ENCODE measurements at places on chromosomes 1 and 21.

GRCh38 chr1:212771341-212771740 lies 20.2 kb downstream of the NSL1 start:
- no peak for DNase-seq

DNA sequence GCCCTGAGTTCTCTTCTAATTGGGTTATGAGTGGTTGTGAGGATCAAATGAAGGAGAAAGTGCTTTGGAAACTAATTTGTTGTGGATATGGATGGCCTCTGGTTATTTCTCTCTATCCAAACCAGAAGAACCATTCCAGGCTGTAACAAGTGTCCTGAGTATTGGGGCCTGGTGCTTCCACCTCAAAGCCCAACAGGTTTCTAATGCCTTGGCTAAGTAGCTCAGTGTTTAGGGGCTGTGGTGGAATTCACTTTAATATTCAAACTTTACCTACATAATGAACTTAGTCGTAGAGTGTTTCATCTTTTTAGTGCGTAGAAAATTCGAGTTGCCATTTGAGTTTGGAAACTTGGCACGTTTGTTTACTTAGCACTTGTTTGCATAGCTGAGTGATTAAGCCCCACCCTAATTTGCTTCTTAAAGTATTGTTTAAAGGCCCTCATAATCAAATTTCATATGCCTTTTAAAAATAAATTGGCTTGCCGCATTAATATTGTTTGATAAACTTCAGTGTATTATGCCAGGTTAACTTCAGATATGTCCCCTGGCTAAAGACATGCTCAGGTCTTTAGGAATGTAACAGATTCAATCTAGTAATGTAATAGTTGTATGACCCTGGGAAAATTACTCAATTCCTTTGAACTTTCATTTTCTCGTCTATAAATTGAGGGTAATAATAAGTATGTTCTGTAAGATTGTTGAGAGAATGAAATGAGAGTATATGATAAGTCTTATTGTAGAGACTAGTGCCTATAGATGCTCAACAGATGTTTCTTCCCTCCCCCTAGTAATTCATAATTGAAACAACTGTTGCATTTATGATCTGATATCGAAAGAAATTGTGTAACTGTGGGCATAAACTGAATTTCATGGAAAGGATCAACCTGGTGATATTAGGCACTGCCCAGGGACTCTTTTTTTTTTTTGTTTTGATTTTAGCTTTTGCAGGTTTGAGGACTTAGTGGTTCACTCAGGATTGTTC lies 1.6 kb downstream of the AGO4 start:
- no peak for DNase-seq

DNA sequence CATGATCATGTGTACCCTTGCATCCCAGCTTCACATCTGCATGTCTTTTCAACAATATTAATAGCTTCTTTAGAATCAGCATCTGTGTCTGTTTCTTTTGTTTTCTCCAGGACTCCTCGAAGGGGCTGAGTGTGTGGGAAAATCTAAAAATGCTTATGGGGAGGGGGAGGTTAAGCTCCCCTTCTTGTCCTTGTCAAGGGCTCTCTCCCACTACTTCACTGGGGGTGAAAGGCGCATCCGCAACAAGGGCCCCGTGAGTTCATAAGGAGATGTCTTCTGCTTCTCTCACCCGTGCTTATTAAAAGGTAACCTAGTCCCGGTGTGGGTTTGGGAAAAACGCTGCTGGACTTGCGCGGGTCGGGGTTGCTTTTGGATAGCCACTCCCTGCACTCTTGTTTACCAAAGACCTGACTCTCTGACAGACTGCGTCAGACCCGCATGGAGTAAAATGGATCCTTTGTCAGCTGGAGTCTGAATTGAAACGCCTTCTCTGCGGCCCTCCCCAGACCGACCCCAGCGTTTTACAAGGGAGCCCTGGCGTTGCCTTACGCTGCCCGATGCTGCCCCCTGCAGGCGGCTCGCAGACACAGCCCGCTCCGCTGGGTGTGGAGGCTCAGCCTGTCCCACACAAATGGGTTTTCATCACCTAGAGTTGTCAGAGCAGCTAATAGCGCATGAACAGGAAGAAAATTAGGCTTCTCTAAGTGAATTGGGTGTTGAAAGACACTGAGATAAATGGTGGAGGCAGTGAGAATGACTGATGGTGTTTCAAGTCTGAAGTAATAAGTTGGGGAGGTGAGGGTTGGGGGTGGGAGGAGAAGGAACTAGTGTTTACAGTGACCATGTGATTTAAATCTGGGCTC lies 53.8 kb downstream of the IER5 start:
- peak; percentile 78 for DNase-seq

DNA sequence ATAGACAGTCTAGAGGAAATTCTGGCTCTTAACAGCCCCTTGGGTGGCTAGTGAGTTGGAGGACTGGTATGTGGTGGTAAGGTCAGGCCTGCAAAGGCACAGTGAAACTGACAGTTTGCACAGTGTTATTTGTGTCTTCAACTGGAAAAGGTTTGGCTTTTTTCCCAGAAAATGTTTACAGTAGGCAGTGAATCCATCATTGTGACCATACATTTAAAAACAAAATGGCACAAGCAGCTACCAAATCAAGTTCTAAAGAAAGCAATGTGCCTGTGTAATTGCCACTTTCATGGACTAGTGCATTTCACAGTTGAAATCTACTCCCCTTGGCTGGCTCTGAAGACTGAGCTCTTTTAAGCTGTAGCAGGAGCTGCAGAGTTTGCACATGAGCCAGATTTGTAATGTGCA lies 24.8 kb downstream of the ATPAF1 start:
- no peak for DNase-seq

GRCh38 chr1:58577654-58578030 lies 590 bp upstream of the TACSTD2 start:
- no peak for DNase-seq

DNA sequence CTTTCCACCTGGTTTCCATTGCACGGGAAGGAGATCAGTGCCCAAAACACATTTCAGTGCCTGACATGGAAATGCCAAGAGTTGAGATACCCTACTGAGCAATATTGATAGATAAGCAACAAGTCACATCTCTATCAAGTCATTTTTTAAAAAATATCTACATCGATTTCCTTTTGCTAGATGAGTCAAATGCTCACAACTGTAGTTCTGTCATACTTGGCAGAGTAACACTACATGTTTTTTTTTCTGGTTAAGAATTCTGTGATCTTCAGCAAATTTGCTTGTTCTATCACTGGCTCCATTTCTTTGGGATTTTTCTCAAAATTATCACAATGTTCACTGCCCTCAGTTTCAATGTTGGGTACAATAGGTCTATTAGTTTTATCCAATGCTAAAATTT lies 145.4 kb downstream of the ZC3H11B start:
- DNase-seq: no peak

DNA sequence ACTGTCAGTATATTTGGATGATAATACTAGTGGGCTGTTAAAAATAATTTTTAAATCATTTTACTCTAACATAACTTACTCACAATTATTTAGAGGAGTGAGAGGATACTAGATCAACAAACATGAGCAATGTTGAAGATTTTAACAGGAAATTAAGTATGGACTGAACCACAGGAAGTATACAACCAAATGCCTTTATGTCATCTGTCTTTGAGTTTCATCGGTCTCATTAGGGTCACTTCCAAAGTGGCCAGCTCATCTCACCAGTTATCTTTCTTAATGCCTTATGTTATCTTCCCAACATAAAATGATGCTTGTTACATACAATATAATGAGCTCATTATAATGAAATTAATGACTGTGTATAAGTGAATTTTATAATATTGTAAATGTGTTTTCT lies 1.5 kb upstream of the RGS1 start:
- no peak for DNase-seq

- no peak for DNase-seq
Measured at GRCh38 chr1:235635938-235636662, 13.5 kb downstream of the GNG4 start.

GRCh38 chr1:161702250-161702649 lies 4.8 kb upstream of the FCRLA start:
- no peak for DNase-seq

DNA sequence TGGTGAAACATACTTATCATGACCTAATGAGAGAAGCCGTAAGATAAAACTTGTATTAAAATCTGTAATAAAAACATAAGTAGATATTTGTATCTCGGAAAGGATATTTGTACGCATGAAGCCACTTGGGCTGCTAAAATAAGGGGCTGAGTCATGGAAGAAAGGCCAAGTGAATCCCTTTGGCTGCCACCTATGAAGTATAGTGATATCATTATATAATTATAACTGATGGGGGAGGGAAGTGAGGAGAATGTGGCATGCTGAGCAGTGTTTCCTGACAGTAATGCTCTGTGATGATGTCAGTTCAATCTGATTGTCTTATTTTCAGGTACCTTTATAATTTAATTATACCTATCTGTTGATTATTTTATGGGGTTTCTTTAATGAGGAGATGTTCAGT lies 13.6 kb downstream of the RWDD3 start:
- no peak for DNase-seq

GRCh38 chr1:201656311-201657032 lies 117.5 kb downstream of the NAV1 start:
- DNase-seq: no peak

- no peak for DNase-seq
Measured at GRCh38 chr1:6923416-6923815, 138.2 kb downstream of the CAMTA1 start.

GRCh38 chr1:241074507-241074906 lies 282.5 kb downstream of the RGS7 start:
- no peak for DNase-seq

DNA sequence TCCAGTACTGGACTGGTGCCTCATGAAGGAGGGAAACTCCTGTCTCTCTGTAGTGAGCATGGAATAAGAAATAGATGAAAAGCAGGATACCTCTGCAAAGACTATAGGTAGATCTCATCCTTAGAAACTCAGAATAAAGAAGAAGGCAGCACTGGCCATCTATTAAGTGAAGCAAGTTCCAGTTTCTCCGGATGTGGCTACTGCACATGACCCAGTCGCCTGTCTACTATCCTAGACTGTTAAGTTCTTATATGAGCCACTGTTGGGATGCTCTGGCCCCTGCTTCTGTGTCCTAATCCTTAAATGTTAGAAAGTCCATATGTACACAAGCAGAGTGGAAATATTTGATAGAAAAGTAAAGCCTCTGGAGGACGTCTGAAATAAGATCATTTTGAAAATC lies 2.2 kb downstream of the FASLG start:
- no peak for DNase-seq

DNA sequence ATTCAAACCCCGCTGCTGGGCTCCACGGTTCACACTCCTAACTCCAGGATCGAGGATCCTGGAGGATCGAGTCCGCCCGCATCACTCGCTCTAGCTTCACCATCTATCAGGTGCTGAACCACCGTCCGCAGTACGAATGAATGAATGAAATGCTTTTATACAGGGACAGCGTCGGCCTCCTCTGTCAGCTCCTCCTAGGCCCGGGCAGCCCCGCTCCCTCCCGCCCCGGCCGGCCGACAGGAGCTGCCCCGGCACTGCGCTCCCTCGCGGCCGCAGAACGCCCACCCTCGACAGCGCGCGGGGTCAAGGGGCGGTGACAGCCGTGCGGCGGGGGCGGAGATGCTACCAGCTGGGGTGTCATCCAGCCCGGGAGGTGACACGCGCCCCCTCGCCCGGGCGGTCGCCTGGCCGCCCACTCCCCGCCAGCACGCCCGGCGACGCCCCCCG lies 520 bp downstream of the ZBTB17 start:
- DNase-seq: peak; percentile 61

- DNase-seq: no peak
Measured at GRCh38 chr1:84749427-84749826, 59.2 kb upstream of the SSX2IP start.

- DNase-seq: no peak
Measured at GRCh38 chr1:30407865-30408580, 315.4 kb downstream of the MATN1 start.

GRCh38 chr1:34478515-34479076 lies 276.3 kb upstream of the GJB5 start:
- no peak for DNase-seq

GRCh38 chr1:31923901-31924535 lies 14.2 kb downstream of the PTP4A2 start:
- DNase-seq: no peak

DNA sequence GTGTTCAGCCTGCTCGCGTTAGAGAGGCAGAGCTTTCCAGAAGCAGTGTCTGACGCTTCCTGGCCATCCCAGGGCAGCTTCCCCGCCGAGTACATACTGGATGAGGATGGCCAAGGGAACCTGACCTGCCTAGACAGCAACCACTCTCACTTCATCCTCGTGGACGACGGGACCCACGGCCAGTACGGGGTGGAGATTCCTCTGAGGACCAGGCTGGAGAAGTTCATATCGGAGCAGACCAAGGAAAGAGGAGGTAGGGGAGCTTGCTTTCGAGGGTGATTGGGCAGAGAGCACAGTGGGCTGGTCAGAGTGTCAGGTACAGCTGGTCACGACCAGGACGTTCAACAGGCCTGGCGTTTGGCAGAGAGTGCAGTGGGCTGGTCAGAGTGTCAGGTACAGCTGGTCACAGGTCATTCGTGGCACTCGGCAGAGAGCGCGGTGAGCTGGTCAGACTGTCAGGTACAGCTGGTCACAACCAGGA lies 22.4 kb downstream of the TRPM2 start:
- no peak for DNase-seq

DNA sequence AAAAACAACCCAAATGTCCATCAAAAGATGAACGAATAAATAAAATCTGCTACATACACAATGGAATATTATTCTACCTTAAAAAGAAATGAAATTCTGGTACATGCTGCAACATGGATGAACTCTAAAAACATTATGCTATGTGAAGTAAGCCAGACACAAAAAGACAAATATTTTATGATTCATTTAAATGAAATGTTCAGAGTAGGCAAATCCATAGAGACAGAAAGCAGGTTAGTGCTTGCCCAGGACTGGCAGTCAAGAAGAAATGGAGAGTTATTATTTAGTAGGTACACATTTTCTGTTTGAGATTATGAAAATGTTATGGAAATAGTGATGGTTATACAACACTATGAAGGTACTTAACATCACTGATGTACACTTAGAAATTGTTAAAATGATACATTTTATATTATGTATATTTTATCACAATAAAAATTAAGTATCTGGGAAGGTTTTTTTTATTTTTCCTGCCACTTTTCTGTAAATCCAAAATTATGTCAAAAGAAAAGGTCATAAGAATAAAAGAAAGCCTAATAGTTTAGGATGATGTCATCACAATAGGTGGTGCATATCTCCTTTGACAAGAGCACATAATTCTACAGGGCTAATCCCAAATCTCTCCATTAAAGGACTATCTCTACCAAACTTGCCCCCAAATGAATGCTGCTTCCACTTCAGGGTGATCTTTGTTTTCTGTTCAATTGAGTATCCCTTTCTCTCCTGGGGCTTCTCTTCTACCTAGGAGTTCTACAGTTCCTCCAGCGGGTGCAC lies 40.2 kb upstream of the FCER1A start:
- DNase-seq: no peak

DNA sequence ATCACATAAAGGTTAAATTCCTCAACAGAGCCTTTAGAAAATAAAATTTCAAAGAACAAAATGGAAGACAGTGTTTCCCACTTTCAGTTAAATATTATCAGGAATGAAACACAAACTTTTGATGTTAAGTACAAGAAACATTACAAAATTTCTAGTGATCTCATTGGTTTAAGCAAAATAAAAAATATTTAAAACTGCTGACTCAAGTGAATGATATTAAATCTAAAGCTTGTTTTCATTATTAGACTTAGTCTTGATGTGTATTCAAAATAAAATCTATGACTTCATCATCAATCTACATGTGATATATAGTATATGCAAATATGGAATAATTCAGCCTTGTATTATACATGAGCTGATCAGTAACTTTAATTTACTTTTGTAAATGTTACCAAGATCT lies 584.9 kb downstream of the PTBP2 start:
- no peak for DNase-seq

GRCh38 chr1:90850181-90850897 lies 133.2 kb upstream of the BARHL2 start:
- DNase-seq: no peak
